Caco-2 (cell line): ENCODE measurements at places on chromosomes 2 and 18. TPM values are rescaled to one million over a fixed set of nuclear protein-coding genes. Genes with fewer than 3 reads are reported as not detected.

DNA sequence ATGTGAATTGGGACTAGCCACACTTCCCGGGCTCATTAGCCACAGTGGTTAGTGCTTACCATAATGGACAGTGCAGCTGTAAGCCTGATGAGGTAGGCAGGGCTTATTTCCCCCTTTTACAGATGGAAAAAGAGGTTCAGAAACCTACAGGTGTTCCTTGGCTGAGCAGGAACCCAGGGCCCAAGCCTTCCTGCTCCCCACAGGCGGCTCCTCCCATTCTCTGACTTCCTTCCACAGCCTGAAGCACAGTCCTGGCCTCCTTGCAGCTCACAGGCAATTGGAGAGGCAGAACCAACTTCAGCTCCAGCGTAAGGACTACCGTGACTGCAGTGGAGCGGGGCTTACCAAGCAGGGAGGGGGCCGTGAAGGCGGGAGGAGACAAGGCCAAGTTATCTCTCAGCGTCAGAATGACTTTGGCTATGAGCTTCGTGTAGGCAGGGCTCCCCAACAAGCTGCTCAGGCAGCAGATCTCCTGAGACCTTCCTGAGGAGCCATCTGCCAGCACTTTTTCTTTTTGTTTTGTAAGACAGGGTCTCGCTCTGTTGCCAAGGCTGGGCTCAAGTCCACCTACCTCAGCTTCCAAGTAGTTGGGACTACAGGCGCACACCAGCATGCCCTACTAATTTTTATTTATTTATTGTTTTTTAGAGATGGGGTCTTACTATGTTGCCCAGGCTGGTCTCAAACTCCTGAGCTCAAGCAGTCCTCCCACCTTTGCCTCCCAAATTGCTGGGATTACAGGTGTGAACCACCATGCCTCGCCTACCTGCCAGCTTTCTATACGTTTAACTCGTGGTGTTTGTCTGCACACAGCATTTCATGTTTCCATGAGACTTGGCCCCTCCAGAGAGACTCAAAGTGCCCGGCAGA lies 34.2 kb upstream of the NT5DC4 start:
- DNase-seq = no peak

DNA sequence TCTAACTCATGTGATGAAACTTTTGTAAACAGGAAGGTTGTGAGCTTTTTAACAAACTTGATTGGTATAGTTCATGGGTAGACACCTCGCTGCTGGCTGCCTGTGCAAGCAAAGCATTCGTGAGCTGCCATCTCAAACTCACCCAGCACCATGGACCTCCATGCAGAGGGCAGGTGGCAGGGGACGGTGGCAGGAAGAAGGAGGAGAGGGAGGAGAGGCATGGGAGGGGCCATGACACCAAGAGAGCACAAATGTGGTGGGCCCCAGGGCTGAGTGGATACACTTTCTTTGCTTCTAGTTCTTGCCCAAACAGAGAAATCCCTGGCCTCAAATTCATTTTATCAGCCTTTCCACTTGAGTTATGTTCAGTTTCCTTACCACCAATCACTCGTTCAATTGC lies 29.1 kb downstream of the AFG3L2 start:
- DNase-seq = no peak

The CYTIP gene
- 0.26 and 1.1 TPM in 2 replicates for total RNA-seq

The CD207 gene
- 0.16 and 0.23 TPM in 2 replicates for total RNA-seq

DNA sequence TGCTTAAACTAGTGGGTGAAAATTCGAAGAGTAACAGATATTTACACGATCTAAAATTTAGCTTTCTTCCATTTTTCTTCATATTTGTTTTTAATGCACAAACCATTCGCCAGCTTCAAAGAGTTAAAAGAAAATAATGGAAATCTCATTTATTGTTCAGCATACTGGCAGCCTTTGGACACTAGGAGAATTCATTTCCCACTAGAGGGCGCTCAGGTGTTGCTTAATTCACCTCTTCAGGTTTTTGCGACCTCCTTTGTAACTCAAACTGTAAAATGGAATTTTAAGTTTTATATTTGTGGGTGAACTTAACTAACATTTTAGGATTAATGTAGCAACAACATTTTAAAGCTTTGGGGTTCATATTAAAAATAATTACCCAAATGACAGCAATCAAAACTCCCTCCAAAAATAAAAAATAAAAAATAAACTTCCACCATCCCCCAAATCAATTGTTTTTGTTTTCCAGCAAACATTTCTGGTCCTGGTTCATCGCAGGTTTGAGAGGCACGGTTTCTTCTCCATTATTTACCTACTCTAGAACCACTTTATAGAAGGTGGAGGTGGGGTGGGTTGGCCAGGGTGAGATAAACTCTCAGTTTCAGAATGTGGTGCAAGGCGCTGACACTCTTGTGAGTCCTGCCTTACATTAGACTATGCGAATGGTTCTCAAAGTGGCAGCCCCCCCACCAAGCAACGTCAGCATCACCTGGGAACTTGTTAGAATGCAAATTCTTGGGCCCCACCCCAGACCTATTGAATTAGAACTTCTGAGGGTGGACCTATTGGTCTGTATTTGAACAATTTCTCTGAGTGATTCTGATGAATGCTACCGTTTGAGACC lies 24.7 kb upstream of the PNPT1 start:
- DNase-seq = peak; percentile 65

GRCh38 chr2:28650266-28650584 lies 101.4 kb upstream of the PPP1CB start:
- DNase-seq = no peak

- DNase-seq = no peak
Observed at GRCh38 chr18:45628979-45629958, 14.0 kb downstream of the SLC14A2 start.
